Spleen (tissue), 13 donors: ENCODE measurements at places on chromosomes 13 and 19. TPM values are rescaled to one million over a fixed set of nuclear protein-coding genes. Genes with fewer than 3 reads are reported as not detected.

GRCh38 chr13:40813667-40814454 is 24.4 kb downstream of the SLC25A15 start:
- H3K4me3 ChIP-seq = no peak overlapping the region
- no peaks in the 10 kb centered on the region for H3K27me3 ChIP-seq
- no peak overlapping the region for H3K27ac ChIP-seq

- H3K27ac ChIP-seq = no peak overlapping the region
- H3K36me3 ChIP-seq = peaks cover 91% of the 10 kb centered on the region
- no peak for DNase-seq
- no peaks in the 10 kb centered on the region for H3K27me3 ChIP-seq
- H3K4me1 ChIP-seq = peaks cover 6% of the 10 kb centered on the region
Measured at GRCh38 chr19:10320602-10321416, 5.0 kb upstream of the FDX2 start.

DNA sequence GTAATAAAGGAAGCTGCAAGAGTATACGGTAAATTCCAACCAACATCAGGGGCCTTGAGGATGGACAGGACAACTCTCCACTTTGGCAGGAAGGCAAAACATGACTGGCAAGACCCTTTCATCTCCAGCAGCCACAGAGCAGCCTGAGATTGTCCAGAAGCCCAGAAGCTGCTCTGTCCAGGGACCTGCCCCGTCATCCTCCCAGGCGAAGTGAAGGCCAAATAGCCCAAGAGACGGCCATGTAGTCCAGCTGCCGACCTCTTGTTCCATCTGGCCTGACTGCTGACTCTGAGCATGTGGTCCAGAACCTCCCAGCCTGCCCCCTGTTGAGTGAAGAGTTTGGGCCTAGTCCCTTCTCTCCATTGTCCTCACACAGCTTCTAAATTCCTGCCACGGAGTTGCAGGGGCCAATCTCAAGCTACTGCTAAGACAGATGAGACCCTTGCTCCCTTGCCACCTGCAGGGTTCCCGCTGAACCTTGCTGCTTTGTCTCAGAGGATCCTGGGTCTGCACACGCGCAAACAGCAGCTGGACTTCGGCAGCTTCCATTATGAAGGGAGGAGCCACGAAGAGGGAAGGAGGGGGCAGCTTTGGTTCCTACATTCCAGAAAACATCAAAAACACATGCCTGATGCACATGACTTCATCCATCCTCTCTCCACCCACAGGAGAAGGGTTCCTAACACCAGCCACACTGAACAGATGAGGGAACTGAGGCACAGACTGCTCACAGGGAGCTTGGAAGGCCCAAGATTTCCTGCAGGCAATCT is 196.9 kb downstream of the KATNAL1 start:
- H3K36me3 ChIP-seq = no peaks in the 10 kb centered on the region
- H3K27me3 ChIP-seq = no peaks in the 10 kb centered on the region
- DNase-seq = no peak
- H3K4me3 ChIP-seq = no peak overlapping the region

The MAP1S gene
- total RNA-seq = 56.0 TPM

DNA sequence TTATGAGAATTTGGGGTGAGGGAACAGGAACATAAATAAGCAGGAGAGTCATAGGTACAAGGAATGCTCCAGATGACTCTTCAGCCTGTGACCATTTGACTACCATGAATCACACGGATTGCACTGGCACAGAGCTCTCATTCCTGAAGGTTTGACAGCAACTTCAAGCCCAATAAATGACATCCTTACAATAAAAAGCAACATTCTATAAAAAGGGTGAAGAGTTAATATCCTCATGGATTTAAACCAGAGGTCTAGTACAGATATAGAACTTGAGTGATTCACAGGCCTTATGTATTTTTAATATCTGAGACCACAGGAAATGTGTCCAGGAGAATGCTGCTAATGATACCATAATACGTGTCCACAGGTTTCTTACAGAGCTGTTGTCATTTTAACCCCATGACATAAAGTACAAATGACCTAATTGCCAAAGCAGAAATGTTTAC is 158.1 kb downstream of the IRS2 start:
- no peak overlapping the region for H3K27ac ChIP-seq
- no peaks in the 10 kb centered on the region for H3K27me3 ChIP-seq
- H3K36me3 ChIP-seq = no peaks in the 10 kb centered on the region
